Temporal lobe (tissue), 4 donors: ENCODE measurements at places on chromosomes 1 and 21. TPM values are rescaled to one million over a fixed set of nuclear protein-coding genes. Genes with fewer than 3 reads are reported as not detected.

Gene LCE2A
- not detected for total RNA-seq

Gene SEC16B
- total RNA-seq = 2.5 TPM

Gene ADORA1
- total RNA-seq = 9.1 TPM

Gene CACNA1E
- total RNA-seq = 62.7 TPM

Gene LCE6A
- total RNA-seq = not detected

Gene EPS8L3
- not detected for total RNA-seq

Gene OR6K3
- total RNA-seq = not detected

Gene CNR2
- under 0.01 TPM for total RNA-seq

Gene HSD11B1
- total RNA-seq = 0.25 TPM

Gene PLXNA2
- total RNA-seq = 63.2 TPM

Gene IFI44
- 41.8 TPM for total RNA-seq

Gene PEAR1
- 0.98 TPM for total RNA-seq

Gene OLIG2
- 15.2 TPM for total RNA-seq
